CD4-positive, alpha-beta T cell treated with Interleukin-1 beta for 1 hour (primary cell): ENCODE measurements at places on chromosomes 2 and 18.

- no peak for DNase-seq
Measured at GRCh38 chr18:77919923-77920322, 670.3 kb downstream of the GALR1 start.

GRCh38 chr18:12770469-12771219 is 67.8 kb downstream of the PSMG2 start:
- no peak for DNase-seq

DNA sequence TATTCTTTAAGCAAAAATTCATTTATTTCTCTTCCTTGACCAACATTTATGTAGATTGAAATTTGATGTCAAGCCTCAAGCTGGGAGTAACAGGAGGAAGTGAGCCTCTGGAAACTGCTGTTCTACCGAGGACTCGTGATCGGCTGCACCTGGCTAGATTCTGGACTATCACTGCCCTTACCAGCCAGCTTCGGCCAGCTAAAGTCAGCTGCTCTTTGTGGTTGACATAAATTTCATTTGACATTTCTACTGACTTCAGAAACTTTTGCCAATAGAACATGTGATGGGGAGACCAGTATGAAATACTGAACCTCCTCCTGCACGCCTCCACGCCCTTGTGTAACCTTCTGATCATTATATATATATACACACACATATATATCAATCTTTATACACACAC is 74.2 kb upstream of the RGPD5 start:
- no peak for DNase-seq

GRCh38 chr2:46079985-46080560 is 217.1 kb upstream of the EPAS1 start:
- no peak for DNase-seq

DNA sequence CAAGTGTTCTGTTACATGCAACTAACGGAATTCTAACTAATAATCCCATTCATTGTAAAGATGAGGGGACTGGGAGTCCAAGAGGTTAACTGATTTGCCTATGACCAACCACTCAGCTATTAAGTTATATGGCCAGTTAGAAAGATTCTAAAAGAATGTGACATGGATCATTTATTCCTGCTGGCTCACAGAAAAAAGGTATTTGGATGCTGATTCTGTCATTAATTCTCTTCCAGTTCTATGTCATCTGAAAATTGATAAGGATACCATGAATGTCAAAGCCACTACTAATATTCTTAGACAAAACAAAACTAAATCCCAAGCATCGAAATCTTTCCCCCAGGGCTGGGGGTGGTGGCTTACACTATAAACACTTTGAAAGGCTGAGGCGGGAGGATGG is 41.2 kb upstream of the GORASP2 start:
- DNase-seq = no peak

GRCh38 chr2:104444392-104444791 is 409.5 kb upstream of the POU3F3 start:
- no peak for DNase-seq
